ENCODE measurements at places on chromosomes 1 and 21.

DNA sequence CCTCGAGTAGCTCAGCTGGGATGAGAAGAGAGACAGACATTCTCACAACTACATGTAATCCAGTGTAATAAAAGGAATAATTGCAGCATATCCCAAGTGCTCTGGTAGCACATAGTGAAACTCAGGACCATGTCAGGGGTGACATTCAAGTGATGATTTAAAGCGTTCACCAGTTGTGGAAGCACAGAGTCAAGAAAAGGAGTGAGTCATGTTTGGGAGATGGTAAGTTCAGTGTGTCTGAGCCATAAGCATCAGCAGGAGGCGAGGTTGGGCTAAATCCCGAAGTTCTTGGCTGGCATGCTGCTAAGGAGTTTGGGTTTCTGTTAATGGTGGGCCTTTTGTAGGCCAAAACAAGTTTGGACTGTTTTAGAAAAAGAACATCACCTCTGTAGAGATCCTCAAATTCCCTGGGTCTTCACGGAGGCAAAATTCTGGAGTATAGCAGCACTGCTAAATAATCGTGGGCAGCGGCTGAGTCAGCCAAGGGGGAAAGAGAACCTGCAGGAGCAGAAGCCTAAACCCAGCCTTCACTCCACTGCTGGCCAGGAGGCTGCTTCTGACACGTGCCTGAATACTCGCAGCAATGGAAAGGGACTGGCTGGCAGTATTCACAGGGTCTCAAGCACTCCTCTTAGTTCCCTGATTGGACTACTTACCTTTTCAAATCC, 7.2 kb upstream of the NHLH1 start:
- DNase-seq = no peak

GRCh38 chr1:216044538-216044937, 378.7 kb downstream of the USH2A start:
- DNase-seq = no peak

- no peak for DNase-seq
Measured at GRCh38 chr1:10969267-10969970, 43.0 kb upstream of the TARDBP start.

DNA sequence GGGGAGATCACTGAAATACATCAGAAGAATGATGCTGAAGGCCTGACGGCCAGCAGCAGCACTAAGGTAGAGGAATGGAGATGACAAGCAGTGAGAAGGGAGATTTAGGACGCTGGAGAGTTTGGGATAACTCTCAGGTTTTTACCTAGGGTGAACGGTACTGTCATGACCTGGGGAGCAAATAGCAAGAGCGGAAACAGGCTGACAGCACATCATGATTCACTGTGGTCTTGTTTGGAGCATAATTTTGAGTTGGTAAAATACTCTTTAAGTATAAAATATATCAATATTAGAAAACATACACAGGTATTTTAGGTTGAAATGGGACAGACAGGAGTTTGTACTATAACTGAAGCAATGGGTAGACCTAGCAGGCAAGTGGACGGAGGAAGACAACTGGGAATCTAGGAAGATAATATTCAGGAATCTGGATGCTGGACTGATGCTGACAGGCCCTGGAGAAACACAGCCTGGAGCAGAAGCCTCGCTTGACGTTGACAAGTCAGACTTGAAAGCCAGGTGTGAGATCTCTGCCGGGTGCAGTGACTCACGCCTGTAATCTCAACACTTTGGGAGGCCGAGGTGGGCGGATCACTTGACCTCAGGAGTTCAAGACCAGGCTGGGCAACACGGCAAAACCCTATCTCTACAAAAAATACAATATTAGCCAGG, 33.3 kb downstream of the ALG14 start:
- no peak for DNase-seq

GRCh38 chr1:26994787-26995517, 1.5 kb downstream of the TRNP1 start:
- peak; percentile 35 for DNase-seq

GRCh38 chr1:244801246-244801645, 34.2 kb upstream of the COX20 start:
- DNase-seq = no peak

DNA sequence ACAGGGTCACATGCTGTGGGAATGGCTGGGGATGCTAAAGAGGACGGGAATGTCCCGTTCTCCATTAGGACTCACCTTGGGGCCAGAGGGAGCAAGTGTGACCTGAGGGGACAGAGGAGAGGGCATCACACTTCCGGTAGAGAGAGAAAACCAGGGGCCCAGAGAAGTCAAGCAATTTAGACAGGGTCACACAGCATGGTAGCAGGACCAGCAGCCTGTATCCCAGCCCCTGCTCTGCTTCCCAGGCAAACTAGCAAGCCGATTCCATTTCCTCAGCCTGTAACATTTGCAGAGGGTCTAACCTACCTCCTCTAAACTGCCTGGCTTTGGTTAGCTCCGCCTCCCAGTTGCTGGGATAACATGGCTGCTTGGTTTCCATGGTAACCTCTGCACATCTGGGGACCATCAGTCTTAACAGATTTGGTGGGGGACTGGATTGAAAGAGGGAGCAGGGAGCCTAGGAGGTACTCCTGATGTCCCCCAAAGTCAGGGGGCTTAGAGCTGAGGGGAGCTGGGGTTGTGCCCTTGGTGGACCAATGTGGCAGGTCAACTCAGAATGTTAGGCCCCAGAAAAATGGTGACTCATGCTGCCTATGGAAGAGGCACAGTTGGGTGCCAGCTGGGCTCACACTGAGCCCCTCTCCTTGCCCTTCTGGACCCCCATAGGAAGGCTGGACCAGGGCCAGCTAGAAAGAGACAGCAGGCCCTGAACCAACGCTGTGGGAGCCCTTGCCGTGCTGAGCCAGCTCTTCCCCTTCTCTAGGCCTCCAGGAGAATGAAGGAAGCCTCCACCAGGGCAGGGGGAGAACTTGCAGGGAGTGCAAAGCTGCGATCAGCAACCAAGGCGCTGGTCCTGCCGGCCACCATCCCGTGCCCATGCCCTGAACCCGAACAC, 9.5 kb downstream of the COL16A1 start:
- DNase-seq = peak; percentile 58

DNA sequence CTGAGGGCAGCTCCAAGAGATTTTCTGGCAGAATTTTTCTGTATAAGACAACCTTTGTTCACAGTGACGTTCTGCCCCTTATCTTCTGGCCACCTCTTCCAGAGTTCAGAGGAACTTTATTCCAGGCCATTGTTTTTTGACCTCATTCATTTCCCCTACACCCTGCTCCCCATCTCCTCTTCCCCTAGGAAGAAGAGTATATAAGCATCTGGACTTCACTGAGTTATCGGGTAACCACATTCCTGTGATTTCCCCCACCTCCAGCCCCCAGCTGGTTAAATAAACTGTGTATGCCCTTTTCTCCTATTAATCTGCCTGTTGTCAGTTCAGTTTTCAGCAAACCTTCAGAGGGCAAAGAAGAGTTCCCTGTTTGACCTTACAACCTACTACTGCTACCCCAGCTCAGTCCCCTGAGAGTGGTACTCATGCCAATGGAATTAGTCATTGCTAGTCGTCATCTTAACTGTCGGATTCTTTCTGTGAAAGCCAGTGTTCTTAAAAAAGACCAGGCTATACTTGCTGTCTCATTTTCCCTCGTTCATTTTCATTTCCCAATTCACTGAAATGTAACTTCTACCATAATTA, 14.3 kb upstream of the ALG14 start:
- DNase-seq = peak; percentile 89

DNA sequence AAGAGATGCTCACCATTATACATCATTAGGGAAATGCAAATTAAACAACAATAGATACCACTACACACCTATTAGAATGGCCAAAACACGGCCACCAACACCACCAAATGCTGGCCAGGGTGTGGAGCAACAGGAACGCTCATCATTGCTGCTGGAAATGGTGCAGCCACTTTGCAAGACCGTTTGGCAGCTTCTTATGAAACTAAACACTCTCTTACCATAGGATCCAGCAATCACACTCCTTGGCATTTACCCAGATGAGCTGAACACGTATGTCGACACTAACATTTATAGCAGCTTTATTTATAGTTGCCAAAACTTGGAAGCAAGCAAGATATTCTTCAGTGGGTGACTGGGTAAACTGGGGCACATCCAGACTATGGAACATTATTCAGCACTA, 28.9 kb upstream of the ADARB1 start:
- DNase-seq = no peak

- DNase-seq = no peak
Measured at GRCh38 chr1:46622344-46622743, 5.7 kb upstream of the MOB3C start.

GRCh38 chr1:10897321-10897980, 101.0 kb upstream of the CASZ1 start:
- DNase-seq = no peak

- DNase-seq = no peak
Measured at GRCh38 chr1:90007979-90008404, 13.1 kb downstream of the ZNF326 start.

GRCh38 chr1:111285879-111286278, 4.8 kb upstream of the CHIA start:
- no peak for DNase-seq

- DNase-seq = peak; percentile 59
Measured at GRCh38 chr21:26967062-26967913, at the start of gene ADAMTS5. ADAMTS5 (minus strand) TSS chr21:26967088; CDS start chr21:26966391, 697 bp downstream.

DNA sequence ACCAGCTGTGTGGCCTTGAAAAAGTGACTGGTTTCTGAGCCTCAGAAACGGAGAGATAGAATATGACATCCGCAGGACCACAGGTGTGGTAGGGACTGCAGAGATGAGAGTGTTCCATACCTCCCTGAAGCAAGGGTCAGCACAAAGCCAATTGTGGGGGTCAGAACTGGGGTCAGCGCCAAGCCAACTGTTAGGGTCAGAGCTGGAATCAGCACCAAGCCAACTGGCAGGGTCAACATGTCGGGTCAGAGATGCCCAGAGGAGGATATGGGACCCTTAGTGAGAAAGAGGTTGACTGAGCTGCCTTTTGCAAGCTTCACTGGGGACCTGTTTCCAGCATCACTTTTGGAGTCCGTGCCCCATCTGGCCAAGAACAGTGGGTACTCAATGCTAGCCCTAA, 93.9 kb downstream of the MATN1 start:
- no peak for DNase-seq

DNA sequence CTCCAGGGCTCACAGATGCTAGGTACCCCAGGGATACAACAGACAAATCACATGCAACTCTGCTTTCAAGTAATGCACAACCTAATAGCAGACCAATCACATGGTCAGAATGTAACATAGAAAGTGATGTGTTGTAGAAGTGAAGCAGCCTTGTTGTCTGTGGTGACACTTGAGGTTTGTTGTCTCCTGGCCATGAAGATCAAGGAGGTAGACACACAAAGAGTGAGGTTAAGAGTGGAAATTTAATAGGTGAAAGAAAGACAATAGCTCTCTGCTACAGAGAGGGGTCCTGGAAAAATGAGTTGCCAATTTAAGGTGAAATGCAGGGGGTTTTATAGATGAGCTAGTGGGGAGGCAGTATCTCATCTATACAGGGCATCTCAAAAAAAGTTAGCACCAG, 2.5 kb upstream of the TMEM9 start:
- DNase-seq = no peak

DNA sequence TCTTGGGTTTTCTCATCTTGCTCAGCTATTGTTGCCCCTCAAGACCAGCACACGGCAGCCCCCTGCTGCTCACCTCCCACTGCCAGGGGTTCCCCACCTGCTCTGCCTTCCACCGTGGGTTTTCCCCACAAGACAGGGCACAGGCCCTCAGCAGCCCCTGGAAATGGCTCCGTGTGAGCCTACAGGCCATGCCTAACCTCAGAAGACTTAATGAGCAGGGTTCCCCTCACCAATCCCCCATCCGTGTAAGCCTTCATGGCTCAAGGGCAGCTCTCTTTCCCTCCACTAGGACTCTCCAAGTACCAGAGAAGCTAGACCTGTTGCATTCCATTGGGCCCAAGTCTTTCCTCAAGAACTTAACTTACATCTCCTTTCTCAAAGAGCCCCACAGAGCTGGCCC, 18.4 kb upstream of the RCAN3 start:
- no peak for DNase-seq

DNA sequence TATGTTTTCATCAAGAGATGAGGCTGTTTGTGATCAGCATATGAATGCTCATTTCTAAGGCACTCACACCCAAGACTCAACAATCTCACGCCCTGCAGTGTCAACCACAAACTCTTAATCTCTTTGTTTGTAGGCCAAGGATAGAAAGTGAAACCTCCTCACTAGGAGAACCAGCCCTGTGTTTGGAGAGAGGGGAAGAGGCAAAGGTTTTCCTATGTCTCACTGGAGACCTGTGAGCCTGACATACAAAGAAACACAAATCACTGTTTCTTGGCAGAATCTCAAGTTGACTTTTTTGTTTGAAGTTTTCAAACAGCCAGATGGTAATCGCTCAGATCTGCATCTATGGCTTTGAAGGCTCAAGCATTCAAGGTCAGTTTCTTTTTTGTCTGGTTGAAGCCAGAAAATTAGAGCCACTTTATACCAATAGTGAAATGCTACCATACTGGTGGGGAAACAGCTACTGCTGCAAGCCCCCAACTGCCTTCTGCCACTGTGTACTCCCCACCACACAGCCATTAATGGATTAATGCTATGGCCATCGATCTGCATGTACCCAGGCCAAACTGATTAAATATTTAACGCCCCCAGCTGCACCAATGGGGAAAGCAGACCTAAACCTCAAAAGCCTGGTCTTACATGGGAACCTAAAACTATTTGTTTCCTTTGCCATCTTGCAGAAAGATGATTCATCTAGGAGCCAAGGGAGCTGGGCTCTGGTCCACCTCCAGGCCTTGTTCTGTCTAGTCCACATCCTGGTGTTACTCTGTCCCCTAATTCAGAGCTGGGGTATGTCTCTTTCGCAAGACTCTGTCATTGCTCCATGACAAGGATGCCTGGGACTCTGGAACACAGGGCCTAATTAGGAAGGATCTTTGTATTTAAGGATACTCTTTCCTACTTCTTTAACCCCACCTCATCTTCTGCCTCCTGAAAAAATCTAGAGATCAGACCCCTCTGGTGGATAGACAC, 16.3 kb downstream of the PDZK1 start:
- peak; percentile 26 for DNase-seq

GRCh38 chr1:202938287-202938925, 11.4 kb upstream of the KLHL12 start:
- DNase-seq = no peak

DNA sequence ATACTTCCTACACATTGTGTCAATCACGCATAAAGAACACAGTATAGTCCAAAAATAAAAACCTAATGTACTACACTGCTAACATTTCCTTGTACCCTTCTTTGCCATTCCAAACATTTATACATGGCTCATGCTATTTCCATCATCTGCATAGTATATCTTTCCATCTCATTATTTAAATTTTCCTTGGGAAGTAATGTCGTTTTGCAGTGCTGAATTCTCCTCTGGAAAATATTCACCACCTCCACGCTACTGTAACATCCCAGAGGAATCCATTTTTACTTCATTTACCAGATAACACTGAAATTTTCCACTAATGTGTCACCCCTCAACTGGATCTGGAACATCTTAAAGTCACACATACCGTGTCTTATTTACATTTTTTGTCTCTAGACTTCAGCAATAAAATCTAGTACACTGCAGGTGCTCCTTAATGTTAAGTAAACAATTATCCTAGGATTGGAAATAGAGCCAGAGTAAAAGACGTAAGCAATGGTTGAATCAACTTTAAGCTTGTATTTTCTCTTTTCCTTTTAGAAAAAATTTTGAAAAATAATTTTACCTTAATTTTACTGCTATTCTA, 881.0 kb downstream of the AMY1C start:
- DNase-seq = no peak

GRCh38 chr1:118306851-118307250, 121.8 kb upstream of the SPAG17 start:
- DNase-seq = no peak

- no peak for DNase-seq
Measured at GRCh38 chr1:17515902-17516301, 23.6 kb upstream of the ARHGEF10L start.
